Activated T-cell treated with anti-CD3 and anti-CD28 coated beads, Interleukin-2, amount 50 U/mL, for 24 hours (primary cell): ENCODE measurements at places on chromosomes 3 and 15.

GRCh38 chr3:117297065-117297464, 587.5 kb downstream of the TUSC7 start:
- no peaks in the 10 kb centered on the region for H3K4me1 ChIP-seq
- no peak overlapping the region for H3K27ac ChIP-seq

DNA sequence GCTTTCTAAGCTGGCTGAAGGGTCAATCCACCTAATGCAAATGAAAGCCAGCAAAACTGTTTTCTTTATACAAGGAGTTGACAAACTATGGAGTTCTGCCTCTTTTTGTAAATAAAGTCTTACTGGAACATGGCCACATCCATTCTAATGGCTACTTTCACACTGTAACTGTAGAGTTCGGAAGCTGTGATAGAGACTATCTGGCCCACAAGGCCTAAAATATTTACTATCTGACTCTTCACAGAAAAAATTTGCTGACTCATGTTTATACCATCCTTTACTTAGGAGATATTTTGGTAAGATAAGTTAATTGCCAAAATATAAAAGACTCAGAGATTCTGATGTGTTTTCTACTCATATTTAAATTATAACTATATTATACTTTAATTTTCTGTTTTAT, 93.7 kb upstream of the GK5 start:
- H3K27ac ChIP-seq: peak overlapping the region; percentile 15
- DNase-seq: no peak
- H3K27me3 ChIP-seq: no peaks in the 10 kb centered on the region
- peaks cover 4% of the 10 kb centered on the region for H3K4me1 ChIP-seq

DNA sequence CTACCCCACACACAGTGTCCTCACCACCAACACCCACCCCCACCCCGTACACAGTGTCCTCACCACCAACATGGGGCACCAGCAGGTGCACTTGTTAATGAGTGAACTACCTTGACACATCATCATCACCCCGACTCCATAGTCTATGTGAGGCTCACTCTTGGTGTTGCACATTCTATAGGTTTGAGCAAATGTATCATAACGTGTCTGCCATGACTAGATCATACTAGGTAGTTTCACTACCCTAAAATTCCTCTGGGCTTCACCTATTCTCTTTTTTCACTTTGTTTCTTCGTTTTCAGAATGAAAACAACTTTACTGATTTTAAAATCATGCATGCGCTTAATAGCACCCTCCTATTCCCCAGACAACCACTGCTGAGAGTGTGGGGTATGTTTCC, 102.6 kb upstream of the SLC6A6 start:
- no peak for DNase-seq
- H3K4me3 ChIP-seq: no peak overlapping the region
- no peaks in the 10 kb centered on the region for H3K36me3 ChIP-seq
- H3K27me3 ChIP-seq: peaks cover 12% of the 10 kb centered on the region

GRCh38 chr3:159191447-159191846, 389.6 kb downstream of the MFSD1 start:
- no peaks in the 10 kb centered on the region for H3K36me3 ChIP-seq
- H3K4me3 ChIP-seq: no peak overlapping the region
- no peaks in the 10 kb centered on the region for H3K4me1 ChIP-seq
- no peak for DNase-seq
- H3K27ac ChIP-seq: no peak overlapping the region

GRCh38 chr3:149472030-149472797, 2.3 kb upstream of the TM4SF4 start:
- no peaks in the 10 kb centered on the region for H3K36me3 ChIP-seq
- DNase-seq: no peak
- H3K4me1 ChIP-seq: no peaks in the 10 kb centered on the region
- H3K27me3 ChIP-seq: peaks cover 13% of the 10 kb centered on the region
- no peak overlapping the region for H3K4me3 ChIP-seq
- no peak overlapping the region for H3K27ac ChIP-seq

DNA sequence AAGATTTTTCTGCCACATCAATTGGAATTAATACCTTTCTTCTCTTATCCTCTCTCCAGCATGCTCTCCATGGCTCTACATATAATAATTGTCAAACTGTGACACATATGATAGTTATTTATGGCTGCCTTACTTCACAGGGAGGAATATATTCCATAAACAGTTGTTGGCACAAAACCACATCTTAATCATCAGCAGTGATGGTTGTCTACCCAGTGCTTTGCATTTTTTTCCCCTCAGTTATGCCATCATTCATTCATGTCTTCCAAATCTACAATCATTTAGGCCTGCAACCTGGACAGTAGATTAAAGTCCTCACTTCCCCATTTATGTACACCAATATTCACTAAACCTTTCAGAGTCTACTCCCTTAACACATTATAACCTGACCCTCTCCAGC, 107.7 kb downstream of the THRB start:
- H3K36me3 ChIP-seq: no peaks in the 10 kb centered on the region
- H3K27me3 ChIP-seq: no peaks in the 10 kb centered on the region
- no peaks in the 10 kb centered on the region for H3K4me1 ChIP-seq
- no peak overlapping the region for H3K27ac ChIP-seq
- DNase-seq: no peak

DNA sequence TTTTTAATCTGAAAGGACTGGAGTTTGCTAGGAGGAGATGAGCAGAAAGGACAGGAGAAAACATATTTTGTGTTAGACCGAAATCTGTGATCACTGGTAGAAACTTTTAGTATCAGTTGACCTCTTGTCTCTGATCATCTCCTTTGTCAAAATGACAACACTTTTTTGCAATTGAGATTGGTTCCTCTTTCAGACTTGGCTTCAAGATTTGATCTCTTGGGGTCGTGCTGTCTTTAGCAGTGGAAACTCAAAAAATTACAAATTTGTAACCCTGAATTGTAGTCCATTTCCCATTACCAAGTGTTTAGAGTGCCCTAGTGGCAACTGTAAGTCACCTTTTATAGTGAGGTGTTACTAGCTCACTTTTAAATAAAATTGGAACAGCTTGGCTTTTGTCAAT, 107.4 kb downstream of the KLHL25 start:
- no peaks in the 10 kb centered on the region for H3K27me3 ChIP-seq
- peaks cover 71% of the 10 kb centered on the region for H3K36me3 ChIP-seq
- no peak overlapping the region for H3K4me3 ChIP-seq
- DNase-seq: no peak
- H3K27ac ChIP-seq: peak overlapping the region; percentile 93
- H3K4me1 ChIP-seq: peaks cover 59% of the 10 kb centered on the region

- no peak for DNase-seq
- H3K27me3 ChIP-seq: no peaks in the 10 kb centered on the region
- peaks cover 16% of the 10 kb centered on the region for H3K36me3 ChIP-seq
- no peak overlapping the region for H3K27ac ChIP-seq
- H3K4me1 ChIP-seq: peaks cover under 1% of the 10 kb centered on the region
- no peak overlapping the region for H3K4me3 ChIP-seq
These were observed 21.2 kb downstream of the ZDHHC23 start for GRCh38 chr3:113968986-113969385.

- no peaks in the 10 kb centered on the region for H3K4me1 ChIP-seq
- no peak overlapping the region for H3K4me3 ChIP-seq
- DNase-seq: no peak
These were observed 145.0 kb downstream of the MYLK start for GRCh38 chr3:123739106-123739505.

DNA sequence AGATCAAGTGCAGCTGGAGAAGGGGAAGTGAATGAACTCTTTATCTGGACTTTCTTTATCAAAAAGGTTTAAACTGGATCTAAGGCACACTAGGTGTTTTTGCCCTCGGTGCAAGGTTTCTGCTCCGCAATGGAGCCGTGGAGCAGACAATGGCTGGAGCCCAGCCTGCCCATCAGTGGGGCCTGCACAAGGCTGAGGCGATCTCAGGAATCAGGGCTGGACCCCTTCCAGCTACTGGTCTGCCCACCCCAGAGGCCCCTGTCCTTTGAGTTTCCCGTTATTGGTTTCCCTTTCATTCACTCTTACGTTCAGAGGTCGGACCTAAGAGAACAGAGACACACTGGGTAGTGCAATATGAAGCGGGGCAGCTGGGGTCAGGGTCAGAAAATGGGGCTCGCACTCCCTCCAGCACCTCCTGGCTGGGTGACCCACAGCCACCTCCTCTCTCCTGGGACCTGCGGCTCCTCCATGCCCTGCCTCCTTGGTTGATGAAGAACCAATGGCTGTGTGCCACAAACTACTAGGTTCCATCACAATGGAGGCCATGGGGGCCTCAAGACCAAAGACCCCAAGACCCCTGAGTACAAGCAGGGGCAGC, 164.6 kb downstream of the CHSY1 start:
- H3K27me3 ChIP-seq: no peaks in the 10 kb centered on the region
- peaks cover 3% of the 10 kb centered on the region for H3K4me1 ChIP-seq
- H3K36me3 ChIP-seq: no peaks in the 10 kb centered on the region
- DNase-seq: no peak
